ENCODE measurements at places on chromosomes 3 and 15. TPM values are rescaled to one million over a fixed set of nuclear protein-coding genes. Genes with fewer than 3 reads are reported as not detected.

GRCh38 chr3:71232175-71232679 is 351.3 kb downstream of the FOXP1 start:
- no peak for DNase-seq

- no peak for DNase-seq
Observed at GRCh38 chr3:55165278-55165677, 237.4 kb upstream of the LRTM1 start.

DNA sequence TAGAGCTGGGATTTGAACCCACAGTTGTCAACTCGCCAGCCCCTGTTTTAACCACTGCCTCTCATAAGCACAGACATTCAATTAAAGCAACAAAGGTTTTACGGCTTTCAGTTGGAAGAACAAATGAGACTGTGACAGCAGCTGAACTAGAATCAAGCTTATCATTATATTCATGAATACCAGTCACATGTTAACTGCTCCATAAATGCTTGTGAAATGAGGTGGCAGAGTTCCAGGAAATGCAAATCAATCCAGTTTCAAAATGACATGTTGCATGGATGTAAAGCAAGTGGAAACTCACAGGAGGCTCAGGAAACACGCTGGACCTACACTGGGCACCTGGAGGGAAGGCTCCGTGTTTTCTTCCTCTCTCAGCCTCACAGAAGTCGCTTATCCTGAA is 3.9 kb downstream of the GP5 start:
- DNase-seq = no peak

DNA sequence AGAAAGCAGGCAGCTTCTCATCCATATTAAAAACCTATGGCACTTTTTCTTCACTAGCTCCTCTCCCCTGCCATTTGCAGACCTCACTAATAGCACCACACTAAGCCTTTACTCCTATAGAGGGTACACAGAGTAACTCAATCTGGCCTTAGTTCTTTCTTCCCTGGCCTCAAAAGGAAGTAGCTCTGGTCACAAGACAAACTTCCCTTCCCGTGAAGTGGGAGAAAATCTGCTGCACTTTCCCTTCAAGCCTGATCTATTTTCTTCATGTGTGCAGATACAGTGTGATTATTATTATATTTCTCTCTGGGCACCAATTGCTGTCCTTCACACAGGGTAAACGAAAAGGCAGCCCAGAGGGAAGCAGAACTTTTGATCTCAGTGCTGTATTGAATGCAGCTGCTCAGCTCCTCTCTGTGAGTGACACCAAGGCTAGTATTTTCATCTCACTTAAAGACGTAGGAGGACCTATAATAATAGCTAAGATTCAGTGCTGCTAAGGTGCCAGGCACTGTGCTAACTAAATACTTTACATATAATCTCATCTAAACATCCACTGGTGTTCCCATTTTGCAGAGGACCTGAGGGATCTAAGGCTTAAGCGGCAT is 61.9 kb upstream of the RASGRP1 start:
- DNase-seq = no peak

The FEZF2 gene
- total RNA-seq = not detected

The LTF gene
- total RNA-seq = not detected

DNA sequence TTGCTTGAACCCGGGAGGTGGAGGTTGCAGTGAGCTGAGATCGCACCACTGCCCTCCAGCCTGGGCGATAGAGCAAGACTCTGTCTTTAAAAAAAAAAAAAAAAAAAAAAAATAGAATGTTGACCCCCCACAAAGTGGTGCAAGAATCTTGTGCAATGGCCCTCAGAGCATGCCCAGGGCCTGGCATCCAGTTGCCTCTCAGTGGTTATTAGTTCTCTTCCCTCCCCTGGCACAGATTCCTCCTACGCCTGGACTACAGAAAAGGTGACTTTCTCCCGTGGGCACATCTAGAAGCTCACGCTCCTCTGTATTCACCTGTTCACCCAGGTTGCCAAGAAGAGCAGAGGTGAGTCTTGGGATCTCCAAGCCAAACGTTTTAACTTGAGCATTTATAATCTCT is 36.7 kb downstream of the ACSBG1 start:
- no peak for DNase-seq

The RHCG gene
- total RNA-seq = not detected

GRCh38 chr15:63601026-63601703 is 4.0 kb downstream of the FBXL22 start:
- DNase-seq = no peak

DNA sequence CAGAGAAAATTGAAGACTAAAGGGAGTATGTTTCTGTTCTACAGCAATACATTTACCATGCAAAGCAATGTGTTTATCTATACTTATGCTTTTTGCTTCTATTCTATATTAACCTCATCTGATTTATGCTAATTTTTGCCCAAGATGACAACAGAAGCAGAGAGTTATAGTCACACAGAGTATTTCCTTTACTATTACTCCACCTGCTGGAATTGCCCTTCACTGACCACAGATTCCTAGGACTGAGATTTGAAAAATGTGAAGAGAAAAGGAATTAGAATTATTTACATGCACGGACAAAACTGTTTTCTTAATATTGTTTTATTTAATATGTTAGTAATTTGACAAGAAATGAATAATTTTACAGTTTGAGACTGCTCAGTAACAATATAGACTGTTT is 745.6 kb downstream of the VGLL3 start:
- no peak for DNase-seq

GRCh38 chr3:151909681-151910405 is 36.4 kb downstream of the SUCNR1 start:
- DNase-seq = no peak

The VPS8 gene
- 44.0 TPM for total RNA-seq

DNA sequence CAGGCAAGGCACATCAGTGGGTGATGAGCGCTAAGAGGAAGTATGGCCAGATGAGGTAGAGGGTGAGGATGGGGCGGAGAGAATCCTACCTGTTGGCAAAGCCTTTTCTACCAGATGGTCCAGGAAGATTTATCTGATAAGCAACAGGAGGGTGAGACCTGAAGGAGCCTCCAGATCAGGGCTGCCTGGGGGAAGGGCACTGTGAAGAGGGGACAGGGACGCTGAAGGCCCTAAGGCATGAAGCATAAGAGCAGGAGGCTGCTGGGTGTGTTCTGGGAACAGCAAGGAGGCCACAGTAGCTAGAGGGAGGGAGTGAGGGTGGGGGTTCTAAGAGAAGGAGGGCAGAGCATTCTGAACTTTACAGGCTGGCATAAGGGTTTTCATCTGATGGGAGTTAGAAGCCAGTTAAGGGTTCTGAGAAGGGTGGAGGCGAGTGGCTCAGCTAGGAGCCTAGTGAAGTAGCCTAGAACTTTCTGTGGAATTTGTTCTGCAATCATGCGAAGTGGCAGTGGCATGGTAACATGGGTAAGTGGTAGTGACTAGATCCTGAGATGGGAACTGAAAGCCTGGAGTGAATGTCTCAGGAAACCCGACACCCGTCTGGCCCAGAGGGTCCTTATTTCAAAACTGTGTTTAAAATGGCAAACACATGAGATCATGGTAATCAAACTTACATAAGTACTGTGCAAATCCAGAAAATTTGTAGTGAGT is 29.9 kb downstream of the CGNL1 start:
- no peak for DNase-seq

The TF gene
- not detected for total RNA-seq

The ATP10A gene
- 2.9 TPM for total RNA-seq

GRCh38 chr3:172135820-172136219 is 96.4 kb downstream of the FNDC3B start:
- DNase-seq = peak; percentile 49

The SH2D7 gene
- total RNA-seq = not detected

The MUC20 gene
- total RNA-seq = 0.17 TPM

DNA sequence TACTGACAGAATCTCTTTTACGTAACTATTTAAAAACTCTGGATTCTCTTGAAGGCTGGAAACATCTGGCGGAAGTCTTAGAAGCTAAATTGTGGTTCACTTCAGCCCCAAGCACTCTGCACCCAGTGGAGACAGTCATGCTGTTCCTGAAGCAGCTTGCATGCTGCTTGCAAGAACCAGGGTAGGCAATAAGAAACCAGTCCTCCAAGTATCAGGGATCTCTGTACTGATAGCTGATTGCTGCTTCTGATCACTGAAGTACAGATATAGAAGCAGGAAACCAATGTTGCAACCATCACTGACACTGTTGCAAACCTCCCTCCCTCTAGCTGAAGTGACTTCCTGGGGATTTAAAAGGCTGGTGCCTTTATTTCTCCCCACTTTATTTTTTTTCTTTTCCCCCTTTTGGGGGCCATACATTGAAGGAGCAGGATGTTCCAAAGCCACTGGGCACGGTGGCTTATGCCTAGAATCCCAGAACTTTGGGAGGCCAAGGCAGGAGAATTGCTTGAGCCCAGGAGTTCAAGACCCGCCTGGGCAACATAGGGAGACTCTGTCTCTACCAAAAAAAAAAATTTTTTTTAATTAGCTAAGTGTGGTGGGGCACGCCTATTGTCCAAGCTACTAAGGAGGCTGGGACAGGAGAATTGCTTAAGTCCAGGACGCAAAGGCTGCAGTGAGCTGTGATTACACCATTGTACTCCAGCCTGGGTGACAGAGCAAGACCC is 15.3 kb downstream of the SPCS1 start:
- no peak for DNase-seq

GRCh38 chr3:169390271-169390670 is 273.2 kb downstream of the MECOM start:
- peak; percentile 23 for DNase-seq

- DNase-seq = no peak
Observed at GRCh38 chr3:102125994-102126368, 276.7 kb downstream of the NFKBIZ start.

The MRAS gene
- total RNA-seq = 16.3 TPM

GRCh38 chr15:41241221-41241964 is 10.3 kb downstream of the CHP1 start:
- DNase-seq = no peak

DNA sequence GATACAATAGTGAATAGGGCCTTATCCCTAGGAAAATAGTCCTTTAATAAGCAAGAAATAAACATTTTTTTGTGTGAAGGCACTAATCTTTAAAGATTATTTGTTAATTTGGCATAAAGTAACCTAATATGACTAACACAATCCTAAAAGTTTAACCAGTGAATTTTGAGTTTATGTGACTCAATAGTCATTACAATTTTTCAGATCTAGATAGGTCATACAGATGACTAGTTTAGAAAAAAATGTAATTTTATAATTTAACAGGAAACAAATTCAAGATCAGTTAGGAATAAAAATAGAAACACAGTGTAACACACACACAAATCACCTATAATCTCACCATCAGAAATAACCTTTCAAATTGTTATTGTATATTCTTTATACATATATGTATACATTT is 620.7 kb upstream of the ALCAM start:
- no peak for DNase-seq

GRCh38 chr3:39361252-39361927 is 21.8 kb upstream of the SLC25A38 start:
- no peak for DNase-seq

The ISLR gene
- not detected for total RNA-seq

GRCh38 chr15:45821390-45821789 is 186.6 kb downstream of the SQOR start:
- no peak for DNase-seq

DNA sequence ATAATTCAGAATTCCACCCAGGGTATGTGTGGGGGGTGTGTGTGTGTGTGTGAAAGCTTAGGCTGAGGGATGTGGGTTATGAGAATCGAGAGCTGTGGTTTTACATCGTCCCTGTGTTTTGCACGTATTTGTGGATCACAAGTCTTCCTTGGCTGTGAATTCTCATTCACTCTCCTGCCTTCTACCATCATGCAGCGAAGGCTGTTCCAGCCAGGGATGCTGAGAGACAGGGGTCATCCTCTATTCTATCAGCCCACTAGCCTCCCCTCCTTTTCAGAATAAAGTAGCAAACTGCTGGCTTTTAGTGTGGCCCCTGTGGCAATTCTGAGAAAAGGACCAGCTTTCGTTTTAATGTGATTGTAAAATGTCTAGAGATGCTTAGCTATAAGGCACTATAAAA is 460.6 kb upstream of the NR2F2 start:
- DNase-seq = no peak

The HDGFL3 gene
- 68.1 TPM for total RNA-seq

DNA sequence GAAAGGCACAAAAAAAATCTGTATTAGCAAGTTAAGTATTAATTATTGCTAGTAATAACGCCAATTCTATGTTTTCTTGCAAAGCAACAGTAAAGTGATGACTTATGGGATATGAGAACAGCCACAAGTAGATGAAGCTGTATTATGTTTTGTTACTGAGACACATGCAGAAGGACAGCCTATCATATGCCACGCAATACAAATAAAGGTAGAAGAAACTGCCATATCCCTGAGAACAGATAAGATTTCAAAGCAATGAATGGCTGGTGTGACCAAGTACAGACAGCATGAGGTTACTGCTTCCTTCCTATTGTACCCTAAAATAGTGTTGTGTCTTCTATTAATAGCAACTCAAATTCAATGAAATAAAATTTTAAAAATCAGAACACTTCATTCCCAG is 26.7 kb downstream of the STAG1 start:
- no peak for DNase-seq

- DNase-seq = no peak
Observed at GRCh38 chr3:57066471-57066870, 6.0 kb downstream of the SPATA12 start.

DNA sequence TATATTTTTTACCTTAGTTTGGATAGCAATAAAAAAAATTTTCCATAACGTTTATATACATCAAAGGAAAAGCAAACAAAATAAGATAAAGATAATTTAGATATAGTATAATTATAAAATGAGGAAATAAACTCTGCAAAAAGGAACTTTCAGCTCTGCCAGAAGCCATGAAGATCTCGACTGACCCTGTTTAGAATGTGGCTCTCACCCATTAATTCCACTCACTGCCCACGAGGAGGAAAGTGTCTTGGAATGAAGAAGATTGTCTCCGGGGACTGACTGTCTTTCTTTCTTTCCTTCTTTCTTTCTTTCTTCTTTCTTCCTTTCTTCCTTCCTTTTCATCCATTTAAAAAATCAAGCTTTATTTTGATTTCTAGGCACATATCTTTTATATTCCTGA is 20.1 kb upstream of the PRR20G start:
- no peak for DNase-seq

GRCh38 chr3:130345487-130346079 is at the start of gene COL6A5:
TSS of gene COL6A5 (plus strand) at chr3:130345672. CDS start at chr3:130373639, 27,967 bp downstream.
- no peak for DNase-seq

GRCh38 chr3:38004415-38005075 is 14.0 kb downstream of the VILL start:
- DNase-seq = peak; percentile 51

DNA sequence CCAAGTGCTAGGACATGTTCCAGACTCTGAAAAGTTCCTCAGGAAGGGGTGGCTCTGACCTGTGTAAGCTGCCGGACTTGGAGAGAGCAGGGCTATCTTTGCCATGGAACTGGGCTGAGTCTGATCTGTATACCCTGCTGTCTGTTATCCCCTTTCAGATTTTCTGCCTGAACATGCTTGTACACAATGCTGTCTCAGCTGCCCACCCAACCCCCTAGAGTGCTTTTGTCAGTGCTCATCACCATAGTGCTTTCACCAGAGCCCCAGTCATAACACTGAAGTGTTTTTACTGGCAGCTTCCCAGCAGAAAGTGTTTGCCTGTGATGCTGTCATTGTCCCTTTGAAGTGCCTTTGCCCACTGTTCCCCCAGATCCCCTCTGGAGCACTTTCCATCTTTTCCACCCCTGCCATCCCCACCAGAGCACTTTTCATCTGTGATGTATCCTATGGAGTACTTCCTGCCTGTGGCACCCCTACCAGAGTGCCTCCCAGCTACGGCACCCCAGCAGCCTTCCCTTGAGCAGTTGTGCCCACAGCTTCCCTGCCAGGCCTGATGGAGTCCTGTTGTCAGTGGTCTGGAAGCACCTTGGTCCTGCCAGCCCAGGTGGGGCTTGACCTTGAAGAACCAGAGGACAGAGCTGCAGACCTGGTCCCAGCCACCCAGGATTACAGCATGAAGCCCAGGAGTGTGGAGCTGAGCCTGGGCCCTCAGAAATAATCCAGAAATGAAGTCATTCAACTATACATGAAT is 397.7 kb downstream of the DIPK2A start:
- DNase-seq = no peak

The SERF2 gene
- 1,758 TPM for total RNA-seq
